ENCODE measurements at places on chromosomes 11 and 22.

DNA sequence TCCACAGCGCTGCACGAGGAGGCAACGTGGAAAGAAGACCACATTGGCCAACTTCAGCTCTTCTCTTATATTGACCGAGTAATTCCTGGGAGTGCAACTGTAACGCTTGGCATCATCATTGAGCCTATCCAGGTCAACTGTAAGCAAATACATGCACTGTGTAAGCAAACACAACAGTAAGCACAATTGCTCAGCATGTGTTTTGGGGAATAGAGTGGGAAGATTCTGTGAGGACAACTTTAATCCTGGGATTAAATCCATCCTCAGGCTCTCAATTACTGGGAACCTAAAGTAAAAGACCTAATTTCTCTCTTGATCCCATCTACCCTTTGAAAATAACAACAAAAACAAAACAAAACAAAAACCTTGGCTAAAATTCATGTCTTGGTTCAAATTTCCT, 109.5 kb upstream of the DDI1 start:
- DNase-seq: no peak

DNA sequence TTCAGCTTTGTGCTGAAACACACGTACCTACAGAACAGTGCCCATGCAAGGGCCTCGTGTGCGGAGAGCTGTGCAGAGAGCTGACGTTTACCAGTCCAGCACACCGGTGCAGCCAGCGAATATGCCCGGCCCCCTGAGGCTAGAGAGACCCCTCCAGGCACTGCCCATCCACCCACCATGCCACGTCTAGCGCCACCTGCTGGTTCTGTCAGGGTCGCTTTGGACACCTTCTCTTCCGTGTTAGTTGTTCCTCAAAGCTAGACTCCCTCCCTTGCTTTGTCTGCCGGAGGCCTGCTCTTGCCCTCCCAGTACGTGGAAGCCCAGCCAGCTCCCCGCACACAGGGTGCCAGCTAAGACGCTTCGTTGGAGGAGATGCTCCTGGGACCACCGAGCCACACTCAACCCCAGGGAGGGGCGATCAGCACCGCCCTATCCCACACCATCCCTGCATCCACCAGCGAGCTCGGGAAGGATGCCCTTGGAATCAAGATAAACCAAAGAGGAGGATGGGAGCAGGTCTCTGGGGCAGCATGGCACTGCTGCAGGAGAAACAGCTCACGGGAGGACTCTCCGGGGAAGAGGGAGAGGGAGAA, 43.4 kb downstream of the CPT1A start:
- no peak for DNase-seq

DNA sequence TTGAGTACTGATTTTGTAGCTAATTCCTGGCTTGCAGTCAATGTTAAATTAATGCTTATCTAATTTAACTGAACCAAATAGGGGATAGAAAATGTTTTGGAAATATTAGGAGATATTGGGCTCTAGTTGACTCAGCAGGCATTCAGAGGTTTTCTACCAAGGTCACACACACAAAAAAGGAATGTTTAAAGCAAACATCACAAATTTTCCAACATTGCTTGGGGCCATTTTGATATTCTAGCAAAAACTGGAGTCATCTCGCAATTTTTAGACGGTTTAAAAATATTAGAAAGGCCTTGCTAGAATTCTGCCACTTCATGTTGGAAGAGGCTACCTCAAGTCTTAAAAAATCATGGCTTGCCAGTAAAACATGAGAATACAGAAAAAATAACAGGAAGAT, 2082.1 kb upstream of the RAG2 start:
- DNase-seq: no peak

GRCh38 chr22:31332886-31333285, 13.3 kb downstream of the PATZ1 start:
- DNase-seq: no peak

GRCh38 chr11:61482513-61482912, 26.0 kb upstream of the LRRC10B start:
- DNase-seq: no peak

DNA sequence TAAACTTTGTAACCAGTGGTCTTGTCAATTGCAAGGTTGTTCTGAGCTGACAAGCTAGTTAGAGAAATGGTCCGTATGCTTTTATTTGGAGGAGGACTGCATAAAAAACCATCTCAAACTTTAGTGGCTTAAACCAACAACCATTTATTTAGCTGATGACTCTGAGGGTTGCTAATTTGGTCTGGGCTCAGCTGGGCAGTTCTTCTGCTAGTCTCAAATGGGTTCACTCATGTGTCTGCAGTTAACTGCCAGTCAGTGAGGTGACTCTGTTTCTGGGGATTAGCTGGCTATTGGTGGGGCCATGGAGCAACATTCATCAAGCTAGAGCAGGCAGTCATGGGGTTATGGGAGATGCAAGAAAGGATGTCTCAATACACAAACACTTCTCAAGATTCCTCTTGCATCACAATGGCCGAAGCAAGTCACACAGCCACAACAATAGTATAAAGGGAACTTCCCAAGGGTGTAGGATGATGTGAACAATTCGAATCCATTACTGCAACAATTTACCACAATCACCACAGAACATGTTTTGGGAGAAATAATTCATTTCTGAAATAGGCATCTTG, 521.9 kb downstream of the INSC start:
- DNase-seq: no peak

GRCh38 chr11:131964698-131965483, 594.5 kb downstream of the NTM start:
- DNase-seq: no peak

GRCh38 chr11:47552566-47553405, at the start of gene CELF1:
CELF1 (minus strand) TSS chr11:47553132; CDS start chr11:47499523, 53,609 bp downstream.
- peak; percentile 70 for DNase-seq

DNA sequence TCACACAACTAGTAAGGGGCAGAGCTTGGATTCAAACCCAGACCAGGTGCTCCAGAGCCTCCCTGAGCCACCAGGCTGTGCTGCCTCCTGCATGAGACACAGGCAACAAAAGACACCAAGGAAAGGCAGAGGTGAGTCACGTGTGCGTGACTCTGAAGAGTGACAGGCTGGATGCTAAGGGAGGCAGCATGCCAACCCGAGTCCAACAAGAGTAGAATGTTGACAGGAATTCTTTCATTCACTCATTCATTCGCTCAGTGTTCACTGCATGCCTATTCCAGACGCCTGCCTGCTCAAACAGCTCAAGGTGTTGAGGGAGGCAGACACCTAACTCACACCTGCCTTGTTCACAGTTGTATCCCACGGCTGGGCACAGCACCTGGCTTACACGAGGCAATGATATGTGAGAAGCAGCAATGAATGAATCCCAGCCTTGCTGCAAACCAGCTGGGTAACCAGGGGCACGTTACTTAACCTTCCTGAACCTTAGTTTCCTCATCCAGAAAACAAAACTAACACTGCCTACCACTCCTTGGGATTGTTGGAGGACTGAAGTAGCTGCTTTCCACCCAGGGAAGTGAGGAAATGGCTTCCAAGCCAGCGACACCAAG, 73.8 kb upstream of the ARFGAP3 start:
- no peak for DNase-seq
